ENCODE measurements at places on chromosomes 6 and 20. TPM values are rescaled to one million over a fixed set of nuclear protein-coding genes. Genes with fewer than 3 reads are reported as not detected.

ZSCAN31 gene
- 2.4 TPM for total RNA-seq

GRCh38 chr20:24837781-24838450 lies 111.2 kb upstream of the CST7 start:
- DNase-seq, result no peak

GRCh38 chr20:37111926-37112455 lies 16.2 kb upstream of the RBL1 start:
- DNase-seq, result no peak

- DNase-seq, result peak; percentile 18
Measured at GRCh38 chr20:57876163-57876562, 166.3 kb upstream of the PMEPA1 start.

DNA sequence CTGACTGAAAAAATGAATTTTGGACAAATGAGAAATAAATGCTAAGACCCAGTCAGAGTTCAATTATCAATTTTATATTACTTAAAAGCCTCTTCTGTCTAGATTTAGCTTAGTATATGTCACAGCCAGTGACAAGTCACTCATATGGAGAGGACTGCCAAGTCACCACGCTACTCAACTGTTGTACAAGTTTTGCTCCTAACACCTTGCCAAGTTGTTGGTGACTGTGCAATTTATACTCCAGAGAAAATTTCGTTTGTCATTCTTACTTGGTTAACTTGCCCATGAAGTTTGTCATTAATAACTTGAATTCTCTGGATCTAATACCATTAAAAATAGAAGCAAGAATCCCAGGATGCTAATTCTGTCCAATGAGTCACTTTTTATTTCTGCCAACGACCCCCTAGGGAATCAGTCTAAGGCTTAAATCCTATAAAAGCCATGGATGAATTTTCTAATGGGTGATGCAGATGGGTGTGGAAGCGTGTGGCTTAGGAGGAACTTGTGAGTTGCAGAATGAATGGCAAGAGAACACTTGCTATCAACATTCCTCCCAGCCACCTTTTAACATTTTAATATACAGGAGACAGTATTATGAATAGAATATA lies 30.4 kb upstream of the FBXO30 start:
- no peak for DNase-seq

GRCh38 chr20:61823242-61823641 lies 242.4 kb downstream of the TAF4 start:
- no peak for DNase-seq

DIDO1 gene
- total RNA-seq, result 22.8 TPM

TSPYL1 gene
- 52.7 TPM for total RNA-seq

C6orf58 gene
- not detected for total RNA-seq

LY6G6F gene
- not detected for total RNA-seq

All from left lobe of liver (tissue), 2 donors.